ENCODE measurements at places on chromosomes 11 and 22.

- no peak for DNase-seq
These were observed 16.7 kb upstream of the SYT12 start for GRCh38 chr11:67006029-67006884.

GRCh38 chr11:123904932-123905331 is 3.0 kb downstream of the OR8D4 start:
- no peak for DNase-seq

DNA sequence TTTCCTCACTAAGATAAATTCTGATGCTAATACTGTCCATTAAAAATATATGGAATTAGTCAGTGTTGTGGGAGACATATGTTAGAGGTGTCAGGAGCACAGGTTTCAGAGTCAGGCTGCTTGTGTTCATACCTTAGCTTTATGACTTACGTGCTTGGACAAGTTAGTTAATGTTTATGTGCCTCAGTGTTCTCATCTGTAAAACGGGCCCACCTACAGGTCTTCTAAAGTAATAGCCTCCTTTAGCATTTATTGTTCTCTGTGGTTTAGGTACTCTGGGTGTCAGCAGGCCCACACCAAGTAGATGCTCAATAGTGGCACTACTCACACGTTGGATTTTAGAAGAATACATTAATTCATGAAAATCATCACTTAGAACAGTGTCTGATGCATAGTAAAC is 308.7 kb upstream of the ZC3H12C start:
- DNase-seq = no peak

- no peak for DNase-seq
These were observed 4.3 kb downstream of the SSTR3 start for GRCh38 chr22:37207981-37208380.

DNA sequence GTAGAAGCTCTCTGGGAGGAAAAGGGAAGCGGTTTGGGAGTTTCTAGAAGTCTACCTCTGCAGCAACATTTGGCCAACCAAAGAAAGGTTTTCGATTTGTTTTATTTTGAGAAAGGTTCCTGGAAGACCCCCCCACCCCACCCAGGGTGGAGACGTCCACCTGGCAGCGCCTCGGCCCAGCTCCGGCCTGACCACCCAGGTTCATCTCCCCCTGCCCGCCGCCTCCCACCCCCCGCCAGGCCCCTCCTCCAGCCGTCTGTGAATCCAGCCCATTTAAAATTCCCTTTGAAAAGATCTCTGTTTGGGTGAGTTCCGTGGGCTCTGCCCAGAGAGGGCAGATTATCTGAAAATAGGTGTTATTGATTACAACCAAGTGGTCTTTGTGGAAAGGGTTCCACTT is 43.3 kb downstream of the KCNJ1 start:
- DNase-seq = no peak
